Tibial nerve (tissue), 4 donors: ENCODE measurements at places on chromosomes 4 and X. TPM values are rescaled to one million over a fixed set of nuclear protein-coding genes. Genes with fewer than 3 reads are reported as not detected.

- no peaks in the 10 kb centered on the region for H3K27me3 ChIP-seq
- H3K36me3 ChIP-seq, result no peaks in the 10 kb centered on the region
- no peaks in the 10 kb centered on the region for H3K4me1 ChIP-seq
- no peak overlapping the region for H3K4me3 ChIP-seq
- no peak overlapping the region for H3K27ac ChIP-seq
Observed at GRCh38 chr4:80631861-80632260, 296.3 kb downstream of the CFAP299 start.

DNA sequence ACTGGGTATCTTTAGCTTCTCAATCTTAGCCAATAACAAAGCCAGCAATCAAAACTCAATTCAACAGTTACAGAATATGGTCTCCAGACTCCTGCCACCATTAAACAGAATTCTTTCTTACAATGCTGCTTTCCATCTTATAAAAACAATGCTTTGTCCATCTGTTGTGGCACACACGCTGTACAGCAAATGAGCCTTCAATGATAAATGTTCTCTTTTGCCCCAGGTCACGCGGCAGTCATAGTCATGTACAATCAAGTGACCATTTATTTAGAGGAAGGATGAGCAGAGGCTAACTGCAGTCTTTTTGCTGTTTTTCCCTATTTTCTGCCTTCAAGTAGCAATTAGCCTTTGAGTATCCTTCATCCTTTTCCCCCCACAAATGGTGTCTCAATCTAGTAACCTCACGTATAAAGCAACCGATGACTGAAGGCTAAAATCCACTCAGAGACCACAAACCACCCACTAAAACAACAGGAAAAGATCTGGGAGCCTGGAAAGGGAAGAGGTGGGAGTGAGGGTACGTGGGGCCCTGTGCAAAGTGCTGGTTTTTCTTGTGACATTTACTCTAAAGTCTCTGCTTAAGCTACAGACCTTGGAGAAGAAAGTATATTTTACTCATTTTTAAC is 24.4 kb downstream of the TRIM2 start:
- H3K27me3 ChIP-seq, result no peaks in the 10 kb centered on the region
- no peak for DNase-seq
- no peaks in the 10 kb centered on the region for H3K36me3 ChIP-seq
- H3K4me1 ChIP-seq, result peaks cover 9% of the 10 kb centered on the region

GRCh38 chr4:37381040-37381668 is 136.6 kb downstream of the NWD2 start:
- no peak overlapping the region for H3K4me3 ChIP-seq
- no peak overlapping the region for H3K27ac ChIP-seq
- no peaks in the 10 kb centered on the region for H3K4me1 ChIP-seq
- H3K36me3 ChIP-seq, result no peaks in the 10 kb centered on the region
- no peak for DNase-seq
- H3K27me3 ChIP-seq, result no peaks in the 10 kb centered on the region

DNA sequence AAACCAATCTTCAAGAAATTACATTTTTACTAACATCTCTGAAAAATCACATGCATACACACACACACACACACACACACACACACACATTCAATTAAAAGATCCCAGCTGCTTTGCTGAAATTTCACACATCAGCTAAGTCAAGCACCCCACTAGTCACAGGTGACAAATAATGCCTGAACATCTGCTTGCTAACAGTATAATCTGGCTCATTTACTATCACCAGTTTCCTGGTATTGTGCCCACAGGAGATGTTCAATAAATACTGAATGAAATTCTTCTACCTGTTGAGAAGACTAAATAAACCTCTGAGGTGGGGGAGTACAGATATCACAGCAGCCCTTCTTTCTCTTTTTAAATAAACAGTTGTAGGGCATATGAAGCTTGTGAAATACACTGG is 994.0 kb downstream of the ARAP2 start:
- no peaks in the 10 kb centered on the region for H3K27me3 ChIP-seq
- no peak overlapping the region for H3K4me3 ChIP-seq
- no peak for DNase-seq
- no peaks in the 10 kb centered on the region for H3K36me3 ChIP-seq
- H3K27ac ChIP-seq, result no peak overlapping the region

GRCh38 chr4:84927428-84927827 is 39.1 kb downstream of the WDFY3 start:
- H3K36me3 ChIP-seq, result no peaks in the 10 kb centered on the region
- peaks cover 33% of the 10 kb centered on the region for H3K4me1 ChIP-seq
- no peaks in the 10 kb centered on the region for H3K27me3 ChIP-seq
- no peak for DNase-seq
- H3K4me3 ChIP-seq, result no peak overlapping the region
- H3K27ac ChIP-seq, result no peak overlapping the region

- no peak for DNase-seq
- H3K27me3 ChIP-seq, result no peaks in the 10 kb centered on the region
- H3K27ac ChIP-seq, result no peak overlapping the region
- H3K36me3 ChIP-seq, result no peaks in the 10 kb centered on the region
- H3K4me1 ChIP-seq, result no peaks in the 10 kb centered on the region
- no peak overlapping the region for H3K4me3 ChIP-seq
Observed at GRCh38 chr4:6047130-6047673, 29.0 kb upstream of the C4orf50 start.

HSFX1 gene
- 2.1 TPM for total RNA-seq

DYNLT3 gene
- total RNA-seq, result 33.3 TPM
